CD4-positive, alpha-beta memory T cell (primary cell): ENCODE measurements at places on chromosomes 5 and 9. TPM values are rescaled to one million over a fixed set of nuclear protein-coding genes. Genes with fewer than 3 reads are reported as not detected.

Gene PCDHB9
- total RNA-seq = 0.44 TPM

Gene FBN2
- 0.30 TPM for total RNA-seq

Gene RPP25L
- total RNA-seq = 28.5 TPM

Gene PCDHGB6
- 0.26 TPM for total RNA-seq

Gene CD74
- total RNA-seq = 181 TPM

Gene ZNF483
- 22.9 TPM for total RNA-seq

Gene LRRTM2
- total RNA-seq = not detected

Gene AMBP
- not detected for total RNA-seq

- no peak for DNase-seq
These were observed 786 bp upstream of the KIF3A start for GRCh38 chr5:132737982-132738681.

DNA sequence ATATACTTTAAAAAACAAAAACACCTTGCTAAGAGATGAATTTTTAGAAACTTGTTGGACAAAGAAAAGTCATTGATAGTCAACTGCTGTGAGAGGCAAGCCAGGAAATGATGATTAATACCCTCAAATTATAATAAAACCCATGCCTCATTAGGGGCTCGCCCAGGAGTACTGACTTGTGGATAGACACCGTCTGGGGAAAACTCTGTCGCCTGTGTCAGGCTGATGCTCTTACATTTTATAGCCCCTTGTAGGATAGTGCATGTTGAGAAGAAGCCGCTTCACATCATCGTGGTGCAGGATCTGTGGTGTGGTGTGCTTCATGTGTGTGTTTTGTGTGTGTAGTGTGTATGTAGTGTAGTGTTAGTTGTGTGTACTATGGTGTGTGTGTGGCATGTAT is 39.1 kb downstream of the SYK start:
- DNase-seq = no peak

DNA sequence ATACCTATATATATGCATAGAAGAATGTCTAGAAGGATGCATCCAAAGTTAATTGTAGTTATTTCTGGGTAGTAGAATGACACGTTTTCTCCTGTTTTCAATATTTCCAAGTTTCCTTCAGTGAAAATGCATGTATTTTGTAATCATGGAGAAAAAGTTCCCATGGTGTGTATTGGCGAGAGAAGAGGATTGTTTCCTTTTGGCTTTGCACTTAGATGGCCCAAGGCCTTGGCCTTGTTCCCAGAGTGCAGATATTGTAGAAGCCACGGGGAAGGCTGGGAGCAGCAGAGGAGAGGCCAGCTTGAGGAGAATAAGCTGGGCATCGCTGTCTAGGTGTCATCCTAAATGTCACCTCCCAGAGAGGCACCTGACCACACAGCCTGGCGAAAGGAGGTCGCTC is 44.0 kb downstream of the IRF1 start:
- no peak for DNase-seq

DNA sequence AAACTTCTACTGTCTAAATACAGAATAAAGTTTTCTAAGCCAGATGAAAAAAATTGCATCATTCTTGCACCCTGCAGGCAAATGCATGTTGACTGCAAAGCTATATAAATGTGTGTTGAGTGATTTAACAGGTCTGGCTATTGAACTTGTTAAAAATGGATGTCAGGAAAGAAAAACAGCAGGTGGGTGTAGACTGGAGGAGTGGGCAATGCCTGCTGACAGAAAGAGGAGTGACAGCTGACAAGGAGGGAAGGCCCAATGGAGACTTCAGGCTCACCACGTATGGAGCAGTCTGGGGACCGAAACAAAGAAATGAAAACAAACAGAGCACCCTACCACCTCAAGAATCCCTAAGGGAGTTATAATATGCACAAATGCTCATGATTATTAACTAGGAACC is 127.8 kb downstream of the GRIA1 start:
- DNase-seq = no peak

DNA sequence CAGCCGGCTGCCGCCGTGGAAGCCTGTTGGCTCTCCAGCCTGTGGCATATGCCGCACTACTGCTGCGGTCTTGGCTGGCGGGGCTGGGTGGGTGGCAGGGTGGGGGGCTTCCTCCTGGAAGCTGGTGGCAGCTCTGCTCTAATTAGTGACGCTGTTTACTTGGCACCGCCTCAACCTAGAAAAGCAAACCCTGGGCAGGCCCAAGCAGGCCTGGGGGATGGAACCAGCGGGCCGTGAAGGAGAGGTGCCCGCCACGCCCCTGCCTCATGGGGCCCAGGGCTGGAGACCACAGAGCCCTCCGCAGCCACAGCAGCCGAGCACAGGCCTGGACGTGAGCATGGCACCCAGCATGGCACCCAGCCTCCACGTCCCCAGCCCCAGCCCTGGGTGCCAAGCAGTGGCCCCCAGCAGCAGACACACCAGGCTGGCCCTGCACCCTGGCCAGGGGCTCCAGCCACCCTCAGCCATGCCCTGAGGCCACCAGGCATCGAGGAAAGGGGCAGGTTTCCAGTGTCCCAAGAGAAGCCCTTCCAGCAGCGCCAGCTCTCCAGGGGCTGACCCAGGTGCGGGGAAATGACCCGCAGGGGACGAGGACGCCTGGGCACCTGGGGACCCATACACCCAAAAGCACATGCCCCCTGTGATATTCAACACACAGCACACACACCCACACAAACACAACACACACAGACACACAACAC is 5.4 kb upstream of the CCDC187 start:
- no peak for DNase-seq

- DNase-seq = no peak
These were observed 1666.9 kb upstream of the WWC1 start for GRCh38 chr5:166624573-166624972.

DNA sequence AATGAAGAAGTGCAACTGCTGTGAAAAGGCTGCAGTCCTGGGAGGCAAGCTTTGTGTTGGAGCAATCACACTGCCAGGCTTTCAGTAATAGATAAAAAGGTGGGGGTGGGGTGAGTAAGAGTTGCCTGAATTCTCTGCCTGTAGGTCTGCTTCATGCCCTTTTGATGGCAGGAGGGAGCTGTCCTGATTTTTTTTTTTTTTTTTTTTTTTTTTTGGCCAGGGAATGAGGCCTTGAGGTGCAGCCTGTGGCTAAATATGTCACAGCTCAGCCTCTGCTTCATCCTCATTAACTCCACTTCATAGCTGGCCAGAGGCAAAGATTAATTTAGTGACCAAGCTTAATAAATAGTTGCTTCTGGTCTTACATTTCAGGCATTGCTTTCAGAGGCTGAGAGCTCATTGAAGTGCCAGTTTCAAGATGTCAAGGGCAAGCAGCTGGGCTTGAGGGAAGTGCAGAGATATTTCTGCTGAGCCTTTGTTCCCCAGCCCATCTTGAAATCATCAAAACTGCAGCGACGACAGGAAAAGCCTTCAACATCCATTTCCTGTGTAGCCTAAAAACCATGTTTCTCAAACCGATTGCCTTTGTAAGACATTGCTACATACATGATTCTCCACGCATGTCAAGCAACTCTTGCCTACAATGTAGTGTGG is 134.7 kb downstream of the MACIR start:
- no peak for DNase-seq

- DNase-seq = no peak
These were observed 463.7 kb downstream of the DNAH5 start for GRCh38 chr5:13480834-13481233.

DNA sequence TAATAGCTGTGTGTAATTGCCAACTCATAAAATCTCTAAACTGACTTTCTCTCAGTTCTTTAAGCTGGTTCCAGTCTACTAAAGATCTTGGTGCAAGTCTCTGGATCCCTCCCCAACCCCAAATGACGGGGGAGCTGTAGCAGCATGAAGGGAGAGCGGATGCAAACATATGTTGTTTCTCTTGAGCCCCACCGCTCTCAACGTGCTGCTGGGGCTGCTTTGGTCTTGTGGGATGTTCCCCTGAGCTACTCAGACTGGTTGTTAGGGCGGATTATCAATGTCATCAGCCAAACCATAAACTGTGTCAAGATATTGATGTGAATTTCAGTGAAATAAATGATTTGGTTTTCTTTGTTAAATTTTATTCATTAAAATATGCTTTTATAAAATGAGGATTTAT is 40.9 kb upstream of the APC start:
- no peak for DNase-seq

DNA sequence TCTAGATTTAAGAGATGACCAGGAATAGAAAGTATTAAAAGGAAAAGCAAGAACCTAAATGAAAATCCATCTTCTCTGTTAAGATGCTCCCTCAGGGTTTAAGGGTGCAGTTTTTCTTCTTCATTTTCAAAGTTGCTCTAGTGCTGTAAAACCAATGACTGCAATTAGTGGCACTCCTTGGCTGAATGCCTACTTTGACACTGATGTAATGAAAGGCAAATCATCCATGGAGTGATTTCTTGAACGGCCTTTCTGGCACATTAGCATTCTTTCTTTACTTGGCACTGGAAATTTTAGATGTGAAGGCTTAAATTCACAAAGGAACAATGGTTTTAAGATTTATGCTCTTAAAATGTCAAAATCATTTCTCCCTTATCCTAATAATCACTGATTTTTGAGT is 19.3 kb upstream of the ISCA1 start:
- DNase-seq = no peak

GRCh38 chr5:126186210-126186609 is 237.0 kb upstream of the GRAMD2B start:
- no peak for DNase-seq

DNA sequence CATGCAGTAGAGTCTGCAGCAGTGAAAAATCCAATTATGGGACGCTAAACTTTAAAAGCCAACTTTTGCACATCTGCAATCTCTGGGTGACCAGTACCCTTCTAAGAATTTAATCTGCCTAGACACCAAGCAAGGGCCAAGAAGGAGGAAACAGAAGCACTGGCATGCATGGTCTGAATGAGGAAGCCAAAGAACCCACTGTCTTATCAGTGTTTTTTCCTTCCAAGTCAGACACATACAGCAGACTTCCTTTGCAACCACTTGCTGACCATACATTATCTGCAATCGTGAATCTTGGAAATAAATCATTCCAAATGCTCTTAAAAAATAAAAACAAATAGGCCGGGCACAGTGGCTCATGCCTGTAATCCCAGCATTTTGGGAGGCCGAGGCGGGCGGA is 65.9 kb downstream of the DEPDC1B start:
- no peak for DNase-seq

DNA sequence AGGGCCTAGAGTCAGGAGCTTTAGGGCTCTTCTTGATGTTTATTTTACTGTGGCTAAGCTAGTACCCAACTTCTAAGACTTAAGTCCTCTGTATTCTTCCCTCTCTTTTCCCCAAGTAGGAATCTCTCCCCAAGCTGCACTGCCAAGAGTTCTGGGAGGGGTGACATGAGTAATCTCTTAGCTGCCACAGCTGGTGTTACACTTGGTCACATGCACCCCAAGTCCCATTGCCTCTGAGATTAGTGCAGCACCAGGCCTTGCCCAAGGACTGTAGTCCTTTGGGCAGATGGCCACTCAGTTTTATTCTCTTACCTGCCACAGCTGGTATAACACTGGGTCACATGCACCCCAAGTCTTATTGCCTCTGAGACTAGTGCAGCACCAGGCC is 114.7 kb upstream of the RIOK2 start:
- DNase-seq = no peak

- no peak for DNase-seq
These were observed 194.1 kb downstream of the GDNF start for GRCh38 chr5:37645707-37646106.

DNA sequence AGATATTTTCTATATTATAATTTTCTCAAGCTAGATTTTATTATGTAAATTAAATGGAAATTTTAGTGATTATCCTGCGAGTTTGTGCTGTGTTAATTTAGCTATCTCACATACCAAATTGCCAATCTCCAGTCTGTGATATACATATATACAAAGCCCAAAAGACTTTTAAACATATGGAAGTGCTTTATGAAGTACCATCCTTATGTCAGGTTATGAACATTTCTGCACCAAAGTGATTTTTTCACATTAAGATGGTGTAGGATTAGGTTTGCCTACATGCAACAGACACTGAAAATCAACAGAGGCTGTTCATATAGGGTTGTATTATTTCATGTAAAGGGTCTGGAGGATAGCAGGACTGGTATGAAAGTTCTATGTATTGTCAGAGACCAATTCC is 32.8 kb downstream of the CFAP95 start:
- no peak for DNase-seq

GRCh38 chr5:156051972-156052371 is 275.0 kb upstream of the SGCD start:
- DNase-seq = no peak

DNA sequence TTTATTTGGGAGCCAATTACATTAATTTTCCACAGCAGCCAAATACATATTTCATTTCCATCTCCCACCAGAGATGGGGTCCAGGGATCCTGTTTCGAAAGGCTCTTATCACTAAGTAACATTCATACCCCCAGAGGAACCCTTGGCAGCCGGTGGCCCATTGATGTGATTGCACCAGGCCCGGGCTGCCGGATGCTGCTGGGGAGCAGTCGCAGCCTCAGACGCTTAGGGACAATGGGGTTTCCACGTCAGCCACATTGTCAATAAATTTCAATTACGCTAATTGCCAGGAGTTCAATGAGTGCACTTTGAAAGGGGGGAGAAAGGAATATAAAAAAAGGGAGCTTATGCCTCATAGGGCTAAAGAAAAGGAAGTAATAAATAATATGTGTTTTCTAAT is 478.8 kb upstream of the ADAMTS16 start:
- DNase-seq = no peak

GRCh38 chr5:12323637-12324229 is 419.5 kb upstream of the CTNND2 start:
- no peak for DNase-seq

GRCh38 chr5:170303549-170303948 is 6.0 kb upstream of the LCP2 start:
- no peak for DNase-seq

DNA sequence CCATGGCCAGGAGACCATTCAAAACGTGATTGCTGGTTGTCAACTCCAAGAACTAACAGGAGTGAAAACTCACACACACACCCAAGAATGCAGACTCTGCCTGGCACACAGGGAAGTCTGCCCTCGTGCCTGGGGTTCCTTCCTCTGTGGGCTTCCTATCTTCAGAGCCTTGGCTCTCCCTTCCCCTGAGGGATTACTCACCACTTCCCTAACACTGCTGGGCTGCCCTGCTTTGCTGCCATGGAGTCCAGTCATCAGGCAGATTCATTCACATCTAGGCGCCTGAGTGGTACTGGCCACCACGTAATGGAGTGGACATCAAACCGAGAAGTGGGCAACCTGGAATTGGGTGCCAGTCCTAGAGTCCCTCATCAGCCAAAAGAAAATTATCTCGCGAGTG is 76.4 kb upstream of the PRSS3 start:
- no peak for DNase-seq

DNA sequence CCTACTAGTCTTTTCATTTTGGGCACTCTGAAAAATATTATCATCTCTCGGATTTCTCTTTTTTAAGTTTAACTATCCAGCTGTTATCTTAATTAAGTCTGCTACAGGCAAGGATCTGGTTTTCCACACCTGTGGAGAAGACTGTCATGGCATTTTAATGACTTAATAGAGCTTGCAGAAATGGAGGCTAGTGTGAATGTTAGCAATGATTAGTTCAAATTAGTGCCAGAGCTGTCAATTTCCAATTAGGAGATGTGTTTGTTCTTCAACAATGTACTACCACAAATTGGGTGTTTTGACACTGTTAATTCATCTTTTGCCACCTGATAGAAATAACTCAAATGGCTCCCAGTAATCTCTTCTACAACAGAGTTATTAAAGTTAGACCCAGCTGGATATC is 2023.0 kb upstream of the CDH9 start:
- DNase-seq = no peak

GRCh38 chr9:16628413-16628812 is 242.1 kb downstream of the BNC2 start:
- no peak for DNase-seq
